ENCODE measurements at places on chromosomes 4 and X. TPM values are rescaled to one million over a fixed set of nuclear protein-coding genes. Genes with fewer than 3 reads are reported as not detected.

Gene NMU
- total RNA-seq = not detected

- DNase-seq = no peak
Measured at GRCh38 chrX:53263597-53264094, 17.7 kb downstream of the IQSEC2 start.

DNA sequence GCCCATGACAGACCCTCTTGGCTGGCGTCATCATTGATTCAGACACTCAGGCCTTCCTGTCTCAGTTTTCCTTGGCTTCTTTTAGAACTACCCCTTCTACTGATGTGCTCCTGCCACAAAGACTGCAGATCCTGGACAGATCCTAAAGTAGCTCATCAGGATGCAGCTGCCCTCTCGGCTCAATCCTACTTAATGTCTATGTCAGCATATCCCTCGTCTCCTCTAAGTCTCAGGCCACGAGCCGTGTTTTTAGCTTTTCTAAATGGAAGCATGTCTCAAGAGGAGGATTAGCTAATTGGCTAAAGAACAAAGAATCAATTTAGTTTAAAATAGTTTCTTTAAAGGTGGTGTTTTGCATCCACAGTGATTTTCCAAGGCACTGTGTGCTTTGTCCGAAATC lies 447.7 kb downstream of the STIM2 start:
- DNase-seq = no peak

DNA sequence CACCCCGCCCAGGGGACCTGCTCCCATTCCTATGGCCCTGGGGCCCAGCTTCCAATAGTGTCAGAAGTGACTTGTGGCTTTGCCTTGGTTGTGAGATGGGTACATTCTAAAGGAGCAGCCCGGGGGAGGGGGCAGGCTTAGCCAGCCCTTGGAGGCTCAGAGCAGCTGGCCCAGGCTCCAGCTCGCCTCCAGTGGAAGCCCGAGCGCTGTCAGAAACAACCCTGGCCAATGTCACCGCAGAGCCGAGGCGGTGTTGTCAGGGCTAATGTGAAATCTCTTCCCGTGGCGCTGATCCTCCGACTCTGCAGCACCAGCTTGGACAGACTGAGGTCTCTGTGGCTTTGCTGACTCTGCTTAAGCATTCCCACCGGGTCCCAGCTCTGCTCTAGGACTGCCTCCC lies 29.2 kb upstream of the ZNF81 start:
- no peak for DNase-seq

DNA sequence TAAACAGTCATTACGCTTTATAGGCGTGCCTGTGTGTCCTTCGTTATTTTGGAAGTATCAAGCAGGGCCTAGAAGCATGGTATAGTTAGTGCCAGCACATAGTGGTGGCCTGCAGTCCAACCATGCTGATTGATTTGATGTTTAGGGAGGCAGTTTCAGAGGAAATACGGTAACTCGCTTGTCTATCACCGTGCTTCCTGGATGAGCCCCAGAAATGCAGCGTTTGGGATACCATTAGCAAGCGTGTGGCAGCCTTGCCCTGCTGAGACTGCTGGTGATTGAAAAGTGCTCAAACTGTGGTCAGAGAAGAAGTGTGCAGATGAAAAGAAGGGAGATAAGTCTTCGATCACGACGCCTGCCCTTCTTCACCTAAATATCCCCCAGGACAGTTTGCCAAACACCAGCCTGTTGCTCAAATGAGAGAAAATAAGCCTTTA lies 158.4 kb downstream of the CHIC2 start:
- DNase-seq = no peak

DNA sequence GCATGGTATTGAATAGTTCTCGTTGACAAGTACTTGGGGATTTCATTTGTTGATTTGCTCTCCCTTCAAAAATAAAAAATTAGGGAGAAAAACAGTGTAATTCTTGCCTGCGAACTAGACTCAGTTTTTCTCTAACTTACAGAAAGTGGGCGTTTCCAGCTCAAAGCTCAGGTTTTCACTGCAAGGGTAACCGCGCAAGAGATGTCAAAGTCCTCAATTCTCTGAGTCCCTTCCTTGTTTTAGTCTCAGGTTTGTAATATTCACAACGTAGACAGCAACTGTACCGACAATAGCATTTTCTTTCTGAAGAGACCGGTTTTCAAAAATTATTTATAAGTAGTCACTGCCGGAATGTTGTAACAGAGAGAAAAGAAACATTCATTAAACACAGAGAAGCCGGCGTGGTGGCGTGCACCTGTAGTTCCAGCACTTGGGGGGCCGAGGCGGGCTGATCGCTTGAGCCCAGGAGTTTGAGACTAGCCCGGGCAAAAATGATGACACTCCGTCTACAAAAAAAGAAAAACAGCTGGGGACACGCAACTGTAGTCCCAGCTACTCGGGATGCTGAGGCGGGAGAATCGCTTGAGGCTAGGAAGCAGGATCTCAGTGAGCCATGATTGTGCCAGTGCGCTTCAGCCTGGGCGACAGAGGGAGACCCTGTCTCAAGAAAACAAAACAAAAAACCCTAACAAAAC lies 774 bp downstream of the ZCCHC4 start:
- DNase-seq = no peak

All from CD8-positive, alpha-beta memory T cell (primary cell).